HFF-Myc (cell line): ENCODE measurements at places on chromosomes 2 and 18.

DNA sequence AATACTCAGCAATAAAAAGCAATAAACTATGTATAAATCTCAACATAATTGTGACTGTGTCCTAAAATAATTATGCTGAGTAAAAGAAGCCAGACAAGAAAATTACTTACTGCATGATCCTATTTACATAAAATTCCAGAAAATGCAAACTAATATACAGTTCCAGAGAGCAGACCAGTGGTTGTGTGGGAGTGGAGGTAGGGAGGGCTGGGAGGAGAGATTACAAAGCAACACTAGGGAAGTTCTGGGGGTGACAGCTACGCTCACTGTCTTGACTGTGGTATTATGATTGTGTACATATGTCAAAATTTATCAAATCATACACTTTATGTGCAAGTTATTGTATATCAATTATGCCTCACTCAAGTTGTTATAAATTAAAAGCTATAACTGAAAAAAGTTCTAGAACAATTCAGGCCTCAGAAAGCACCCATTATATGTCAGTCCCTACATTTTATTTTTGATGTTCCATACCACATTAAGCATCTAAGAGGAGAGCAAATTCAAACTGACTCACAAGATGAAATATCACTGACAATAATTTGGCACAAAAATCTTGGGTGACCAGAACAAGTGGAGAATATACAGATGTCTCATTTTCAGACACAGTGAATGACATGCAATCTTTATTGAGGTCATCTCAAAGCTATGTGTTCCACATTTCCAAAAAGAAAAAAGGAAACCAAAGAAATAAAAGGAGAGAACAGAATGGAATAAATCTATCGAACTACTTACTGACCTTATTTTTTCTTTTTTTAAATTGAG is 85.1 kb downstream of the ANTXR1 start:
- no peak for DNase-seq

GRCh38 chr2:23385351-23385747 is 370 bp downstream of the KLHL29 start:
- DNase-seq: no peak

GRCh38 chr2:32264422-32265105 is at the start of gene NLRC4:
TSS of gene NLRC4 (minus strand) at chr2:32264886. CDS start at chr2:32256775, 8,111 bp downstream.
- no peak for DNase-seq

DNA sequence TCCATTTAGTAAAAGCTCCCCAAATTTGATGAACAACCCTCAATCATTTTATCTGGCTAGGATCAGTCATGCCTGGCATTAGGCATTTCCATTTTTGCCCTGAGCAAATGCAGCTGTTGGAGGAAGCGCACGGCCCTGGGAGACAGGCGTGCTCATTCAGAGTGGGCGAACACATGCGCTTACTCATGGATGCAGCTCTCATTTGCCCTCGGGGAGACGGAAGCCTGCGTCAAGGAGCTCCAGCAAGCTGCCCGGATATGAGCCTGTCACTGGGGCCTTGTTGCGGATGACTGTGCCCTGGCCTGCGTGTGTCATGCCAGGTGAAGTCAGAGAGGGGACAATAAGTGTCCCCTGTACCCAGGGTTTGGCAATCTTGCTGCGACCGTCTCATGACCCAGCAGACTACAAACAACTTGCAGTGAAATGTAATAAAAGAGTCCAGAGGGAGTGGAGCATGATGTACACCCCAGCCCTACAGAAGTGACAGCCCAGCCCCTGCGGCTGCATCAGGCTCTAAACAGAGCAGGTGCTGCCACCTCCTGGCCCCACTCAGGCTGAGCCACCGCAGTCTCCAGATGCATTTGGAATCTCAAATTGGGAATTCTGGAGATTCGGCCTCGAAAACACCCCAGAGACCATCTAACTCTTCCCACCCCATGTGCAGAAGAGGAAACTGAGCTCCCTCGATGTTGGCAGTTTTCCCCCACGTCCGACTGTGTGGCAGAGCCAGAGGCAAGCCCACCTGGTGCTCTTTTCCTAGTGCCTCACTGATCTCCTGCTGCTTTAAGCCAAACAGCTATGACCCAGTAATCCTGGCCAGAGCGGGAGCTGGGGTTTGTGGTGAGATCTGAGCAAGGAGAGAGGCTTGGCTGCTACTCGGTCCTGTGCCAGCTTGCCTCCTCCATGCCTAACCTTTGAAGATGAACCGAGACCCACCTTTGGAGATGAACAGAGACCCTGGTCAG is 105.0 kb upstream of the ALK start:
- DNase-seq: no peak

GRCh38 chr2:118974103-118974993 is 32.4 kb downstream of the MARCO start:
- DNase-seq: no peak

DNA sequence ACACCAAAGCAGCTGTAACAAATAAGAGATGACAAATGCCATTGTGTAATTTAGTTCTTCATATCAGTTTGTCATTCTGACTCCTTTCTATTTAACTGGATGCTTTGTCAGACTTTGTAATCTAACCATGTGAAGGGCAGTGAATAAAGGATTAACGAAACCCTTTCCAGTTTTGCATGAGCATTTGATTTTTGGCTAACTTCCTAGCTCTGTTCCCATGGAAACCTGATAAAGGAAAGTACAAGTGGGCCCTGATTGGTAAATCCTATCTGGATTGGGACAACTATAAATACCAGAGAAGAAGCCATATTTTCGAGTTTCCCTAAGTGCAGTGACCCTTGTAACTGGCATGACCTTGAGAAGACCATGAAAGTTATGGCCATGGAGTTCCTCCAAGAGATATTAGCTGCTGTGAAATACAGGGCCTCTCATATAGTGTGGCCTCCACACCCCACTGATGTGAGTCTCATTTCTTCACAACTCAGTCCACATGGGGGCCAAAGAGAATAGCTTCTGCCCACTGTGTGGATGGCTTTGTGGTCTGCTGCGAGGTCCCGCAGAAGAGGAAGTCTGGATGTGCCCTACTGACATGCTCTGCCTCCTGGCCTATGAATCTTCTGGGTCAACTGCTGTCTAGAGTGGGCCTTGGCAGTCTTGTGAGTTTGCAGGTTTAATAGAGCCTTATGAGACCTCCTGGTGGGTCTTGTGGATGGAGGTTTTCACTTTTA is 38.2 kb upstream of the CYP1B1 start:
- DNase-seq: no peak

- no peak for DNase-seq
Observed at GRCh38 chr18:67574749-67575148, 58.2 kb upstream of the DSEL start.

GRCh38 chr18:68925268-68925667 is 127.4 kb downstream of the CCDC102B start:
- DNase-seq: no peak

DNA sequence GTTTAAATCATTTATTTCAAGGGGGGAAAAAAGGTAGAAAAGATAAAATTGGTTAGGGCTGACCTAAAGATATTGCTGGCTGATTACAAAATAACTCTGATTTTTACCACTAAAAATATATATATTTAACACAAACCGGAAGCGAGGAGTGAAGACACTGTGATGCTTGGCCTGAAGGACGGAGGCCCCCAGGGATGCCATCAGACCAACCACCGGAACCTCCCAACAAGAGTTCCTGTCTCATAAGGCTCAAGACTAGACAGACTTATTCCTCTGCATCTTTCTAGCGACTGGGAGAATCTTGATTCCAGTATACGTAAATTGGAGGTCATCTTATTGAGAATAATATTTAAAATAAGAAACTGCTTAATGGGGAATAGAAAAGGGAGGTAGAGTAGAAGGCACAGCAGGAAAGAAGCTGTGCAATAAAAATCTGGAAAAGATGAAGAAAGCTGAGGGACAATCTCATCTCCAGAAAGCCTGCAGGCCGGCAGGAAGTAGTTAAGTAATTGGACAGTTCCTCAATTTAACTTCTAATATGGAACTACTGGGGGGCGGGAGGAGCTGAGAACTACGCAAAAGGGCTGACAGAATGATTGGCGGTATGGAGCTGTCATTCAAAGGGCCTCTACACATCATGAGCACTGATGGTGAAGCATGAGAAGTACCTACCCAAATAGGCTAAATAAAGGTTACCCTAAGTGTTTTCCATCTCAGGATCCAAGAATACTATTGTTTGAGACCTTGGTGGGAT is 91.1 kb downstream of the DTNB start:
- no peak for DNase-seq

- no peak for DNase-seq
Observed at GRCh38 chr2:194004590-194005206, 1652.3 kb upstream of the SLC39A10 start.

DNA sequence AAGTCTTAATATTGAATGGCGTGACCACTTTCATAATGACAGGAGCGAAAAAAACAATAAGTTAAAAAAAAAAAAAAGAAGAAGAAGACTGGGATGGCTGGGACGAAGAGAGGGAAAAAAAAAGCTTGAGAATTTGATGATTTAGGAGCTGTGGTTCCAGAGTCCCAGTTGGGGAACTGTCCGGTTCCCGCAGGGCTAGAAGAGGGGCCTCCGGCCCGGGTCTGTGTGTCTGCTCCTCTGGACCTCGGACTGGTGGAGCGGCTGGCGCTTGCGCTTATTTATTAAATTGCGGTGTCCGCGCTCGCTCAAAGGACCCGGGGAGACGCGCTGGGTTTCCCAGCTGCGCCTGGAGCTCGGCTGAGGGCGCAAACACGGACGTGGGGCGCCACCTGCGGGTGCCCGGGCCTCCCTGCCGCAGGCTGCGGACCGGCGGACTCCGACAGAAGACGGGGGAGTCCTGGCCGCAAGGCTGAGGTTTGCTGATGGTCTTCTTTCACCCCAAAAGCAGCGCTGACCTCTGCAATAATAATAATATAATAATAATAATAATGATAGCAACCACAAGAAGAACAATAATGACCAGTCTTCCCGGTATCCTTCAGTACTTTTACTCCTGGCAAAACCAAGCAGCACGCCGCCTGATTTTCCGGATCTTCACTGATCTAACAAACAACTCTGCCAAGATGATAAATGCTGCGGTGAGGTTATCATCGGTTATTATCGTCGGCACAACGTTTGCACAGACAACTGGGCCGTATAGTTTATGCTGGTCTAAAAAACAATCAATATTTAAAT is at the start of gene CBLN2:
Gene CBLN2, minus strand, starts transcription at position 251 of the 795 bp plus-strand sequence. CDS start 2,182 bp downstream, outside the sequence.
- DNase-seq: no peak

DNA sequence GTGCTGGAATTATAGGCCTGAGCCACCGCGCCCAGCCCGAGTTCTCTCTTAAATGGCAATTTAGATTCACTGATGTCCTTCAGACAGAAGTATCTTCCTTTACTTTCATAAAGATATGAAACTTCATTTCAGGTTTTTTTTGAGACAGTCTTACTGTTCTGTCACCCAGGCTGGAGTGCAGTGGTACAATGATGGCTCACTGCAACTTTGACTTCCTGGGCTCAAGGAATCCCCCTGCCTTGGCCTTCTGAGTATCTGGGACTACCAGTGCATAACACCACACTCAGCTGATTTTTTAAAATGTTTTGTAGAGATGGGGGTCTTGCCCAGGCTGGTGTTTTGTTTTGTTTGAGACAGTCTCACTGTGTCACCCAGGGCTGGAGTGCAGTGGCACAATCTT is 13.2 kb downstream of the ITGB1BP1 start:
- DNase-seq: no peak

- no peak for DNase-seq
Observed at GRCh38 chr2:145812165-145812554, 1292.2 kb upstream of the ZEB2 start.

GRCh38 chr2:223465793-223466192 is 136.4 kb downstream of the SCG2 start:
- peak; percentile 59 for DNase-seq

DNA sequence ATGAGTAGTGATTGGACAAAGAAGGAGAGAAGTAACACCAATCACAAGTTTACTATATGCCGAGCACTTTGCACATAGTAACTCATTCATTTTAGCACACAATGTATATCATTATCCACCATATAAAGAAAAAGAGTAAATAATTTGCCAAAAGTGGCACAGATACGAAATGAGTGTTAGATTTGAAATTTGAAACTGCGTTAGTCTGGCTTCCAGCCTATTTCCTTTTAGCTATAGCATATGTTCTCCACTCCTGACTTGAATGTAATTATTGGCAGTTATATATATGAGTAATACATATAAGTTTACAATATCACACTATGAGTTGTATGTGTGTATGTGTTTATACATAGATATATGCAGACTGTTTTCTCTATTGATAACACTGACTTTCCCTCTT is 98.6 kb downstream of the NOL4 start:
- no peak for DNase-seq

DNA sequence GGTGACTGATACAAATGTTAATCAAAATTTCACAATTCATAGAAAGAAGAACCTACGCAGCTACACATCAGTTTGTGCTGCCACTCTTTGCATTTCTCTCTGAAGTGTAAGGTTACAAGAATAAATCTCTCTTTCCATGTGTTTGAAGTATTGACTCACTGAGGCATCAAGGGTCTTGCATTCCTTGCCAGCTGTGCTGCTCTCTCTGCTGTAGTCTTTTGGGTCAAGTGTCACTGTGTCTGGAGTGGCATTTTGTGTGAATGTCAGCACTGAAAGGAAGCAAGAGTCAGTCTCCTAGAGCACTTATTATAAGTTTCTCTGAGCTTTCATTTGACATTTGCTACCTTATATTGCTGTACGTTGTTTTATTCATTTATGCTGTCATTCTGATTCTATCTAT is 1696.1 kb upstream of the LRRTM1 start:
- no peak for DNase-seq

DNA sequence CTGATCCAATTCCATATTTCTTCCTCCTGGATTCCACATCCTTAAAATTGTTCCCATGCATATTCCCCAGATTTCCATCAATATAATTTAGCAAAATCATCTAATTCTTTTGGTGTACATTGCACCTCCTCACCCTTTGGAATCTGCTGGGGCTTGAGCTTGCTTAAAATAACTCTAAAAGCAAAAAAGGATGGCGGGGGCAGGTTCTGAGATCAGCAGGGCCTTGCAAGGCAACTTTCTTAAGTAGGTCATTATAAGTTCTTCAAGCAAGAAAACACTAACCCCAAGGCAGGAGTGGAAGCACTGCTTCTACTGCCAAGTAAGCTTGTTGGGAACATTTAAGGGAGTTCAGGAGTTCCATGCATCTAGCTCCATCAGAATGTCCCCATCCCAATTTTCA is 254.3 kb upstream of the CCDC68 start:
- no peak for DNase-seq

DNA sequence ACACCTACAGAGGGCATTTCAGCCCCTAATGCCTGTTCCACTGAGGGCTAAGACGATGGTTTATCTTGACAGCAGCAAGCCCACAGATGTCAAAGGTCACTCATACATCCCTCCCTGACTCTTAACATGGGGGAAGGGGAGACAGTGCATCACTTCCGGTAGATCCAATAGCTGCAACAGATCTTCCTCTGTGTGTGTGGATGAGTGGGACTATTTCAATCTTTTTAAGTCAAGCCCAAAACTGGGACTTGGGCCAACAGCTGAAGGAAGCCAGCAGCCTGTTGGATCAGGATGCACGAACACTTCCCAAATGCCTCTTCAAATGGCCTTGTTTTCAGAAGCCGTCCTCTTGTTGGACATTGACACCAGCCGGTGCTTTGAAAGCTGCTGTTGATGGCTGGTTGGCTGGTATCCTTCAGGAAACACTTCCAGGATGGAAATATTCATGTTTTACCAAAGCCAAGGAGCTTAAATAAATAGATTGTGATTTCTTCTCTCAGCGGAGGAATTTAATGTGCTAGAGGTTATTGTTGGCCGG is 59.2 kb downstream of the IL1R2 start:
- DNase-seq: peak; percentile 84
